ENCODE measurements at places on chromosomes 13 and 19.

- DNase-seq, result no peak
Observed at GRCh38 chr19:19403373-19403901, 2.0 kb upstream of the GATAD2A start.

DNA sequence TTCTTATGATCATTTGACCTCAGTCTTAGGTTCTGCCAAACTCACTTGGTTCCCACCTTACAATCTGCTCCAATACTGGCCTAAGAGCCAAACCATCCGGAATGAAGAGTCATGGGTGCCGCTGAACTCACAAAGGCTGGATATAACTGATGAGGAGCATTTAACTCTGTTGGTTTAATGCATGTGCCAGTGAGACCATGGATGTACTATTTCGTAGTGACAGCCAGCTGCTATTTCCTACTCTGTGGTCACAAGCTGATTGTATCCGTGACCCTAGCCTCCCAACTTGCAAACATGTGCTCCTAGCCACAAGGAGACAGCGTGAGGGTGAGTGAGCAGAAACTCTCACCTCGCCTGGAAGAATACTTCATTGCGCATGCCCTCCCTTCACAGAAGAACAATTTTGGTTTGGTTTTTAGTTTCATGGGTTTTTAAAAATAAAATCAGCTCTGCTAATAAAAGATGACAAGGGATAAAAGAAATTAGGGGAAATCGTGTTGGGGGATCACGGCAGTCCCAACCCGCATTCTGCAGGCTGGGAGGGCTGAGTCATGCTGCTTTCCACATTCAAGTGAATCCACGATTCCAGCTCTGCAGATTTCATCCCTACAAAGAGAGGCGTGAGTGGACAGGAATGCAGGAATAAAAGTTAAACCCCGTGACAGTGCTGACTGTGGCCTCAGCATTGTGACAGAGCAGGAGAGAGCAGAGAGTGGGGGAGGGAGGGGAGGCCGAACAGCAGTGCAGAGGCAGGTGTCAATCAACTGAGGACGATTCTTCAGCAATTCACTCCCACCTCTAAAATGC, 66.8 kb upstream of the RAP2A start:
- DNase-seq, result peak; percentile 39

GRCh38 chr19:42140125-42140754, 8.0 kb upstream of the POU2F2 start:
- no peak for DNase-seq

- no peak for DNase-seq
Observed at GRCh38 chr19:11364296-11364904, 9.2 kb downstream of the PLPPR2 start.

GRCh38 chr19:9793071-9793591, 24.6 kb upstream of the ZNF846 start:
- peak; percentile 66 for DNase-seq

DNA sequence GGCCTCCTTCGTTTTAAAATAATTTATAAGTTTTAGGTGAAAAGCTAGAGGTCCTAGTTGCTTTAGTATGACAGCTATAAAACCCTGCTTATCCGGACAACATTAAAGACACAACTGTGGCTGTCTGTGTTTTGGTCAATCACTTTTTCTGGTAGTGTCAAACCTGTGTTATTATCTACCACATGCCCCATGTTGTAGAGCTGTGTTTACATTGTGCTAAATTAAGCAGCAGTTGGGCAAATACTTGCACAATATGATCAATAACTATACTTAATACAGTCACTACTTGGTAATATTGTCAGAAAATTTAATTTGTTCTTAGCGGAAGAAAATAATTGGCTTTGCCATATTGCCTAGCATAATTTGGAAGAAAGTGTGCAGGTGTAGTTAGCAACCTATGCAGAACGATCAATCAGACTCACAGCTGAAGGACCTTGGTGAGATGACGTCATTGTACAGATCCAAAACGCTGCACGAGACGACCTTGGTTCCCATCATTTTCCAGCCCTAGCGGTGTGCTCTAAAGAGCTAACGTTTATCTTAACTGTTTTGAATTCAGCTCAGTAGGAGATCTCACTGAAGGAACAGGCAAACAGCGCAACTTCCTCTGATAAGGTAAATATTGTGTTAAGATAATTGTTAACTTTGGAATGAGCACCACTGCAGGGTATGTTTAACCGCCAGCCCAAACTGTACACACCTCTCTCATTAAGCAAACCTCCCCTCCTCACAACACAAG, 476.6 kb downstream of the IRS2 start:
- no peak for DNase-seq

DNA sequence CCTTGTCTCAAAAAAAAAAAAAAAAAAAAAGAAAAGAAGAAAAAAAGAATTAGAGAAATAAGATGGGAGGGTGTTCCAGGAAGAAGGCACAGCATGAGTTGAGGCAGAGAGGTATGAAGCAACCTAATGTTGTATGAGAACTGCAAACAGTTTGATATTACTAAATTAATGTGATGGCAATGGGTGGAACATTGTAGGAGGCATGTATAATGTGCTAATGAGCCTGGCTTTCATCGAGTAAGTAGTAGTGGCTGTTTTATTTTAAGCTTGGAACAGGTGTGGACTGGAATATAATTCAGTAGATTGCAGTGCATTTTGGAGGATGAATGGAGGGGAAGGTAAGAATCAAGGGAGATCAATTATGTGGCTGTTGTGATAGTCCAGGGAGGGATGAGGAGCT, 156.1 kb downstream of the MTUS2 start:
- DNase-seq, result no peak

GRCh38 chr13:43170506-43170905, 147.1 kb downstream of the DNAJC15 start:
- no peak for DNase-seq

DNA sequence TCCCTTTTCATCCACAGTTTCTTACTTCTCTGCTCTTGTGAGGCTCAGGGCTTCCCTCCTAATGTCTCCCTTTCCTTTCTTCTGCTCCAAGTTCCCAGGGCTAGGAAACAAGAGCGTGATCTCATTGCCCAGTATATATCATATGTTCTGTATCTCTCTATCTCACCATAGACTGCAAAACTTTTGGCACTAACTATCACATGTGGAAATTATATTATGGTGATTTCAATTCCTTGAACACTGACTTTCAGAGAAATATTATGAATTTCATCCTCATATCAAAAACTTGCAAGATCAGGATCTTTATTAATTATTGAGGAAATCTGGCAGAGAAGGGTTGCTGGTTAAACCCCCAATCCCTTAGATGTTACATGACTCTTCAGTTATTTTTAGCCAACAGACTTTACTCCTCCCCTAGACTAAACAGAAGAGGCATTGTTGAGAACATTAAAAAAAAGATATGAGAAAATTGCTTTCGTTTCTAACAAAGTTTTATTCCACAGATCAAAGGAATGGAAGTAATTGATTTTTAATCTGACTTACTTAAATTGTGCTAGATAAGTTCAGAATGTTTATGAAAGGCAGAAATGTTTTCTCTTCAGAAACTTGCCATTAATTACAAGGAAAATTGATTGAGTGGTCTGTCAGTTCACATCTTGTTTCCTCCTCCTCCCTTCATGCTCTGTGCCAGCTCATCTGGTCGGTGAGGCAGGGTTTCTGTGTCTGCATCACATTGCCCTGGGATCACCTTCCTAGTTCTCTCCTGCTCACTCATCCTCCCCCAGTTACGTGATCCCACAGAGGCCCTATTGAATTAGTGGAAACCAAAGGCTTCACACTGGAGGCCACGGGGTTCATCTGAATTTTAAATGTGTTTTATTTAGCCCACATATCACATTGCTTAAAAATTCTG, 378.5 kb downstream of the LMO7 start:
- DNase-seq, result no peak

- no peak for DNase-seq
Observed at GRCh38 chr19:335486-336066, 9.0 kb downstream of the MIER2 start.

DNA sequence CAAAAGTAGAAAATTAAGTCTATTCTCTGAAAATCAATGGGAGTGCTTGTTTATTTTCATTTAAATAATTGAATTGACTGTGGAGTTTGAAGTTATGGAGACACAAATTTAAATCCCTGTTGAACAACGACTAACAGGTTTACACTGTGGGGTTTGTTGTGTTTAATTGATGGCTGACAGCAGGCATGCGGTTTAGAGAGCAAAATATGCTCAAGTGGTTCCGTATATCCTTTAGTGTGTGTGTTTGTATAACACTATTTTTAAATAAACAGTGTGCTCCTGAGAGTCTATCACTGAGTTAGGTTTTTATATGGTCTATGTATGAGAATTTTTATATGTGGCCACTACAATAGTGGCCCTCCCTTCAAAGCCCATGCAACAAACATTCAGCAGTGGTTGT, 332.0 kb downstream of the GPC6 start:
- DNase-seq, result no peak

- no peak for DNase-seq
Observed at GRCh38 chr13:29185926-29186325, 365.8 kb downstream of the MTUS2 start.
